ENCODE measurements at places on chromosomes 3 and 15. TPM values are rescaled to one million over a fixed set of nuclear protein-coding genes. Genes with fewer than 3 reads are reported as not detected.

GRCh38 chr3:14689247-14689980, 14.5 kb downstream of the C3orf20 start:
- no peak for DNase-seq

- no peak for DNase-seq
Observed at GRCh38 chr3:56862352-56863062, 60.8 kb upstream of the ARHGEF3 start.

GRCh38 chr15:82647835-82648256, 683 bp upstream of the CPEB1 start:
- peak; percentile 15 for DNase-seq

GRCh38 chr3:113828600-113828999, 10.0 kb upstream of the GRAMD1C start:
- no peak for DNase-seq

GRCh38 chr3:140164922-140165590, 230.1 kb downstream of the CLSTN2 start:
- DNase-seq: no peak

DNA sequence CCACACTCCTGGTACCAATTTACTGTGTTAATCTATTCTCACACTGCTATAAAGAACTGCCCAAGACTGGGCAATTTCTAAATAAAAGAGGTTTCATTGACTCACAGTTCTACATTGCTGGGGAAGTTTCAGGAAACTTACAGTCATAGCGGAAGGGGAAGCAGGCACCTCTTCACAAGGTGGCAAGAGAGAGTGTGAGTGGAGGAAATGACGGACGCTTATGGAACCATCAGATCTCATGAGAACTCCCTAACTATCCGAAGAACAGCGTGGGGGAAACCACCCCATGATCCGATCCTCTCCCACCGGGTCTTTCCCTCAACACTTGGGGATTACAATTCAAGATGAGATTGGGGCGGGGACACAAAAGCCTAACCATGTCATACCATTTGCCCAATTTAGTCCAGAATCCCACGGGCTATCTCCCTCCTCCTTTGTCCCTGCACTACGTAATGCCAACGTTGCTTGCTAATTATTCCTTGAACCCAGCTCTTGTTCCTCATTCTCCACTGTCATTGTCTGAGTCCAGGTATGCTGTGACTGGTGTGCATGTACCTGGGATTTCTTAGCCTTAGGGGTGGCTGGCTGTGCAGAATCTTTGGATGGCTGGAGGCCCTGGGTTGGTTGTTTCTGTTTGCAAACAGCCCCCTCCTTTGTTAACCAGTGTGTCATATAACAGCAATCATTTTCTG, 3.4 kb downstream of the PIGZ start:
- DNase-seq: no peak

GRCh38 chr15:73900095-73900712, 26.1 kb upstream of the LOXL1 start:
- no peak for DNase-seq

DNA sequence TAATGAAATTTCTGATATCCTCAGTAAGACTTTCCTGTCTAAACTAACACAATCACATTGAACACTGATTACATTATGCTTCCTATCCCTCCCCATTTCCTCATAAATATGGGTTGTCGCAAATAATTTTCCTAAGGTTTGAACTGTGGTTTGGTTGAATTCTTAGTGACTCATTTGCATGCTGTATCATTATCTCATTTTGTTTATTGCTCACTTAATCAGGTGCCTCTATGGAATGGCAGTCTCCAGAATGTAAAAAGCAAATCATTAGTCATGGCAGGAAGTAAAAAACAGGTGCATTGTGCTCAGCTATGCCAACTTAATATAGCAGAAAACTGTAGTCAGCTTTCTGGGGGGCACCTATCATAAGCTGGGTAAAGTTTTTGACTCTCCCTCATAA, 216.0 kb upstream of the ZBTB20 start:
- no peak for DNase-seq

DNA sequence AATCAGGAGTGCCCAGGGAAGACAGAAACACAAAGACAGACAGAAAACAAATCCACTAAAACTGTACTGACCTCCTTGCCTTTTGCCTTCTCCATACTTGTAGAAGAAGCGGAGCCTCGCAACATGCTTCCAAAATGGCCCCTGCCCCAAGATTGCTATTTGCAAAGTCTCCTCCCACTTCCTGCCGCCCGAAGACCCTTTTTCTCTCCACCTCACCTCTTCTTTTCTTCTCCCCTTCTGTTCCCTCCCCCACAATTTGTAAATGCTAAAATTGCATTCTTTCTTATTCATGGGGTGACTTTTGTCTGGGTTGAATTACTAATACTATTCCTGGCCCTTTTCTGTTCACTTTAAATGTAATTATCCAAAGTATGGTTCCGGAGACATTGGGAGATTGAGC, at the start of gene DPPA4:
Gene DPPA4 (minus strand): TSS at position 154 of the 400 bp plus-strand sequence. CDS start 29 bp downstream, at position 125.
- no peak for DNase-seq

DNA sequence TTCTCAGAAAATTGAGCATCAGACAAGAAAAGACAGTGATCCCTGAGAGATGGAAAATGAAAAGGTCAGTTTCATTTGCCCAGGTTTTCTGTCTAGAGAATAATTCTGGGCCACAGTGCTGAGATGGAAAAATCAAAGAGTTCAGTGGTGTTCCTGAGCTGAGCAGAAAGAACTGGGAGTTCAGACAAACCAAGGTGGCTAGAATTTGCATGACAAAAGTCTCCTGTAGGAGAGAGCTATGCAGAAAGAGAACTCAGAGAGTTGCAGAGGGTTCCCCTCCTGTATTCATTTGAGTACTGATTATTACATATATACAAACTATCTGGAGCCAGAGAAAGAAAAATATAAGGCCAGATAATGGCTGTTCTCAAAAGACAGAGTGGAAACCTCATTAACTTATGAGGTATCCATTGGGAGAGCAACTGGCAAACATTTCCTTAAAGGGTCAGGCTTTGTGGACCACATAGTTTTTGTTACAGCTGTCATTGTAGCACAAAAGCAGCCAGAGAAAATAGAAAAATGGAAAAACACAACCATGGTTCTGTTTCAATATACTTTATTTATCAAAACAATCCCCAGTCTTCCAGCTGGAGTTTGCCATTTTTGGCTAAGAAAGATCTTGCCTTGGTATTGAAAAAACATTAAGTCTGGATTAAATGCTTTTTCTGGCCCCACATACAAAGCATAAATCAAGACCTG, 1004.1 kb downstream of the TBL1XR1 start:
- no peak for DNase-seq

GRCh38 chr3:12288182-12289129, at the start of gene PPARG:
Gene PPARG (plus strand): TSS chr3:12289070. CDS start chr3:12379712, 90,642 bp downstream.
- peak; percentile 76 for DNase-seq

DNA sequence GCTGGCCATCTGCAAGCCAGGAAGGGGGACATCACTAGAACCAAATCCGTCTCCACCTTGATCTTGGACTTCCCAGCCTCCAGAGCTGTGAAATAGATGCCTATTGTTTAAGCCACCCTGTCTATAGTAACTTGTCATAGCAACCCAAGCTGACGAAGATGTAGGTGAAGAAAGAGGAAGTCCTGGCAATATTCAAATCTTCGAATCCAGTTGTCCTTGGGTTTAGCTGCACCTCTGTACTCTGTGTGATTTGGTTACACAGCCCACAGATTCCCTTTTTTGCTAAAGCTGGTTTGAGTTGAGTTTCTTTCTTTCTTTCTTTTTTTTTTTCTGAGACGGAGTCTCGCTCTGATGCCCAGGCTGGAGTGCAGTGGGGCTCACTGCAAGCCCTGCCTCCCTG, 68.0 kb upstream of the XCR1 start:
- no peak for DNase-seq

DNA sequence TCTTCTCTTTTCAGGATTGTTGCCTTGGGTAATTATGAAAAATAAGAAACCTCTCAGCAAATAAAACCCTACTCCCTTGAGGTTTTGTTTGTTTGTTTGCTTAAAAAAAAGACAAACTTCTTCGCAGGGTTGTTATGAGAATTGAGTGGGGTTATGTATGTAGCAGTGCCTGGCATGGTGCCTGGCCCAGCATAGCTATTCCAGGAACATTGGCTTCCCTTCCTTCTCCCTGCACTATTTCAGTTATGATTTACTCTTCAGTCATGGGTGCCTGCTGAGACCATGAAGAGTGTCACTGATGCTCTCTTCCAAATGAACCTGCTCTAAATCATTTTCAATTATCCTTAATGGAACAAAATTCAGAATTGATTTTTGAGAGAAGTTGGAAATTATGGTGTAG, 283.5 kb upstream of the ROPN1 start:
- peak; percentile 23 for DNase-seq

DNA sequence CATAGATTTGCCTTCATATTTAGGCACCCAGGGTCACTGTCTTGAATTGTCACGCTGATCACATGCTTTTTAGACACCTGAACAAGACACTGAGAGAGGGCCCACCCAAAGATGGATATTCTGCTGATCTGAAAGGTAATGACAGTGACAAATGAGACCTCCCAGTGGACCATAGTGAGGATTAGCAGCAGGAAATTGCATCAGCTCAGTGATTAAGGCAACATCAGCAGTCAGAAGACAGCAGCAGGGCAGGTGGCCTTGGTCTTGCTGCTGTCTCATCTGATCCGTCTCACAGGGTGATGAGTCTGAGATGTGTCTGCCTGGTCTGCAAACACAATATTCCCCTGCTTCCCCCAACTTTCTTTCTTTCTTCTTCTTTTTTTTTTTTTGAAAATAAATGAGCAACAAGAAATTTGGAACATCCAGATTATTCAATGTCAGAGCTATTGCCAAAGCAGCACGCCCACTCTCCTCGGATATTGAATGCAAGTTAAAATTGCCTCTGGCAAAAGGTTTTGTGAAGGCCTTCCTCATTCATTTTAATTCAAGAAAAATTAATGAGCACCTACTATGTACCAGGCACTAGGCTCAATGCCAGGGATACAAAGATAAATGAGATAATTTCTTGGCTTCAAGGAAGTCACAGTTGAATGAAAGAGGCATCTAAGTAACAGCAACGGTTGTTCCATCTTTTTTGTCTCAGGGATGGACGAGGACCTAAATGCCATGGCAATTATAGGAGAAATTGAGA, 14.1 kb downstream of the OTOL1 start:
- no peak for DNase-seq

- no peak for DNase-seq
Observed at GRCh38 chr3:114863848-114864247, 283.2 kb downstream of the ZBTB20 start.

- DNase-seq: no peak
Observed at GRCh38 chr15:71250936-71251583, 135.8 kb downstream of the THSD4 start.

GRCh38 chr3:15279671-15280402, 52.5 kb downstream of the SH3BP5 start:
- DNase-seq: no peak

GRCh38 chr15:77126529-77127326, 55.8 kb upstream of the TSPAN3 start:
- DNase-seq: no peak

- DNase-seq: no peak
Observed at GRCh38 chr15:66405007-66405406, 18.3 kb downstream of the MAP2K1 start.

GRCh38 chr15:37078566-37078965, 21.8 kb downstream of the MEIS2 start:
- DNase-seq: no peak

DNA sequence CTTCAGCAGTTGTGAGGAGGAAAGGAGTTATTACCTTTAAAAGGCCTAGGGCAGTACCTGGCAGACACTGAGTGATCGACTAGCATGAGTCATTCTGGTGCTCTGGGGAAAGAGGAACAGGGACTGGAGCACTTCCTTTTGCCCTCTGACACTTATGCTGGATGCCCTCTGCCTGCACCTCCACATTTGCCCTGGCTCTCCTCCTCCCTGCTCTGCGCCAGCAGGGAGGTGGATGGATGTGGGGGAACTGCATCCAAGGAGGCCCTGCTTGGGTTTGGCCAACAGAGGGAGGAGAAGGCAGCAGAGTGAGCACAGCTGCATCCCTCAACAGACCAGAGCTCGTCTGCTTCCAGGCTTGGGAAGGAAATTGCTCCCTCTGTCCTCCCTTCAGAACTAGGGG, 75.0 kb downstream of the SEMA5B start:
- DNase-seq: no peak

- DNase-seq: peak; percentile 59
Observed at GRCh38 chr3:30643763-30644462, 37.5 kb downstream of the TGFBR2 start.

DNA sequence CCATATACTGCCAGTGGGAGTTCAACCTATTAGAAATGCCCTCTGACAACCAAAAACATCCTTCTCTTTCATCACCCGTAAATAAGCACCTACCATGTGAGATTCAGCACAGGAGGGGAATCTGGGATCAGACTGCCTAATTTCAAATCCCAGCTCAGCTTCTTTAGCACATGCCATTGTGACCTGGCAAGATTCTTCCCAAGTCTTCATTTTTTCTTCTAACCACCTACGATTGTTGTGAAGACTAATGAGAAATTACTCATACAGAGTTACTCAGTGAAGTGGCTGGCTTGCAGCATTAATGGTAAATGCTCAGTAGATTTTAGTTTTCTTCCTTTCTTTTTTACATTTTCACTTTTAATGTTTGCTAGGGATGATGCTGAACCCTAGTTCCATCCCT, 176.7 kb downstream of the PDZRN3 start:
- DNase-seq: no peak

DNA sequence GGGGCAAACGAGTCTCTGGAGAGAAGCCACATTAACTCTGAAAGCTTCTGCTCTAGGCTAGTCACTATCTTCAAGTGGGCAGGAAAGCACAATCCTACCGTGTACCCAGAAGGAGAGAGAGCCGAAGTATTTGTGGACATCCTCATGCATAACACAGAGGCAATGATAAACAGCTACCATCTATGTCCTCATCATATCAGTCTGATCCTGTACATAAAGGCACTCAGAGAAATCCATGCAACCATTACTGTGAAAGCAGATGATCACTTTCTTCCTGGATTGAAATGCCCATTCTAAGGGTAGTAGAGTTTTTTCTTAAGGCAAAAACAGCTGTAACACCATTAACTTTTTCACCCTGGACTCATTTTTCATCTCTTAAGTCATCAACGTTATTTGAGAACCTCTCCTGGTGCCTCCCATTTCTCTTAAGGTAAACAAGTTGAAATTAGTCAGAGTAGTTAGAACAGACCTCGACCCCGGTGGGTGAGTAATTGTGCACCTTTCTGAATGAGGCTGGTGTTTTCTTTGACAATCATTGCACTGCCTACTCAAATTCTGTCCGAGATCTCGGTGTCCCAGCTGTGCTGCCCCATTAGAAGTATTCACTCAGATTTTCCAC, 327.4 kb downstream of the SHQ1 start:
- DNase-seq: no peak

DNA sequence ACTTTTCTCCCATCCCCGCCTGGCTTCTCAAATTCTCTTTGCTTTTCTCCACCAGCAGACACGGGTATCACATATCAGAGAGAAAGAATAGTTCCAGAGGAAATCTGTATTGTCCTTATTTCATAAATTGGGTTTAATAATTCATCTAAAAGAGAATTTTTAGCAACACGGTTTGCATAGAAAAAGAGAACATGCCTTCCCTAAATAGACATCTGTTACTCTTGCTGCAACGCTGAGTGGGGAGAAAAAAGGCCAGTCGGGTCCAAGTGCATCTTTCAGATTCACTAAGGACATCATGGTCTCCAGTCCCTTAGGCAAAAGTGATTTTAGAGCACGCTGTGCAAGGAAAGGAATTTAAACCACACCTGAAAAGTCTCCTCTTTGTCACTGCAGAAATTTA, 201.3 kb downstream of the ABHD5 start:
- DNase-seq: no peak

The SEC11A gene
- total RNA-seq: 19.9 TPM

The SPINK8 gene
- not detected for total RNA-seq

The PAQR9 gene
- not detected for total RNA-seq

The POTEB2 gene
- total RNA-seq: not detected

The CCDC9B gene
- total RNA-seq: 49.4 TPM

The GUCA1C gene
- total RNA-seq: not detected

The SLC2A2 gene
- total RNA-seq: not detected

The WNT5A gene
- 5.1 TPM for total RNA-seq

The WNT7A gene
- total RNA-seq: not detected

The RBP2 gene
- total RNA-seq: 3.4 TPM

The CAV3 gene
- total RNA-seq: not detected

All from transverse colon (tissue), 4 donors.